ENCODE measurements at places on chromosomes 16 and 17. TPM values are rescaled to one million over a fixed set of nuclear protein-coding genes. Genes with fewer than 3 reads are reported as not detected.

The TSR1 gene
- total RNA-seq = 72.6 TPM

The HBQ1 gene
- total RNA-seq = not detected

The MT1A gene
- not detected for total RNA-seq

The KRTAP2-2 gene
- not detected for total RNA-seq

The CHMP1A gene
- 99.8 TPM for total RNA-seq

The C17orf78 gene
- not detected for total RNA-seq

The TPSG1 gene
- not detected for total RNA-seq

The PCTP gene
- total RNA-seq = 12.9 TPM

The MYH10 gene
- total RNA-seq = 102 TPM

The ABCA6 gene
- total RNA-seq = under 0.01 TPM

GRCh38 chr16:81902025-81902424 is 109.2 kb downstream of the SDR42E1 start:
- DNase-seq = no peak

GRCh38 chr17:6910987-6911603 is 79.6 kb upstream of the TEKT1 start:
- DNase-seq = peak; percentile 57

- peak; percentile 44 for DNase-seq
Measured at GRCh38 chr16:81293909-81294802, 20.6 kb upstream of the GAN start.

DNA sequence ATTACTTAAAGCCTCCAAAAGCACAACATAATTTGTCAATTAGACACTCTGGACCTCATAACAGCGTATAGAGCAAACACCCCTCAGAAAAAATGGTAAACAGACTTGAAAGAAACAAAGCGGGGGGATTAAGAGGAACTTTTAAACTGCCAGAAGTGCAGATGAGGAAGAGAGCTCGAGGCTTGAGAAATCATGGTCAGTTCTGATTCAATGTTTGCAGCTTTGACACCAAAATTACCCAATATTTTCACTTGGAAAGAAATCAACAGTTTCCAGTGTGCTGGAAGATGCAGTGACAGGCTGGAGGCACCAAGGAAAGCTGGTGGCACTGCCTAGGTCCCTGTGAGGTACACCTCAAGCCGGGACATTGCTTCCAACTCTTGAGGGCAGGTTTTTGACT is 180.9 kb upstream of the TOX3 start:
- DNase-seq = no peak

DNA sequence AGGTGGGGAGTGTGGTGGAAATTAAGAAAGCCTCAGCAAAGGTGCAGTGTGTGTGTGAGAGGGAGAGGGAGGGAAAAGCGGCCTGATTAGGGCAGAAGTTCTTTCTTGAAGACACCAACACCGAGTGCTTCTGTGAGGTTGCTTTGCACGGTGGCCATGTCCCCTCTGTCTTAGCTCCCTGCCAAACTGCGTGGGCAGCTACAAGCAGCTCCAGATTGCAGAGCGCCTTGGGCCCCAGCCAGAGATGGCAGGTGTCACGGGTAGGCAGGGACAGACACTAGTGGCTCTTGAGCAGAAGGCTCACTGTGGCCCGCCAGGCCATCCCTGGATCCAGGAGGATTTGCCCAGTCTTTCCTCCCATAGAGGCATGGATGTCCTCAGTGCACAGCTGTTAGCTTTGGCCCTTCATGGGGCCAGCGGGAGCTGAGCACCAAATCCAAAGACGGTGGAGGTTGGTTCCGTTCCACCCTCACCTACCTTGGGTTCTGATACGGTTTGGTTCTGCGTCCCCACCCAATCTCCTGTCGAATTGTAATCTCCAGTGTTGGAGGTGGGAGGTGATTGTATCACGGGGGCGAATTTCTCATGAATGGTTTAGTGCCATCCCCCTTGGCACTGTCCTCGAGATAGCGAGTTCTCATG is 21.4 kb downstream of the KIAA0513 start:
- DNase-seq = no peak

DNA sequence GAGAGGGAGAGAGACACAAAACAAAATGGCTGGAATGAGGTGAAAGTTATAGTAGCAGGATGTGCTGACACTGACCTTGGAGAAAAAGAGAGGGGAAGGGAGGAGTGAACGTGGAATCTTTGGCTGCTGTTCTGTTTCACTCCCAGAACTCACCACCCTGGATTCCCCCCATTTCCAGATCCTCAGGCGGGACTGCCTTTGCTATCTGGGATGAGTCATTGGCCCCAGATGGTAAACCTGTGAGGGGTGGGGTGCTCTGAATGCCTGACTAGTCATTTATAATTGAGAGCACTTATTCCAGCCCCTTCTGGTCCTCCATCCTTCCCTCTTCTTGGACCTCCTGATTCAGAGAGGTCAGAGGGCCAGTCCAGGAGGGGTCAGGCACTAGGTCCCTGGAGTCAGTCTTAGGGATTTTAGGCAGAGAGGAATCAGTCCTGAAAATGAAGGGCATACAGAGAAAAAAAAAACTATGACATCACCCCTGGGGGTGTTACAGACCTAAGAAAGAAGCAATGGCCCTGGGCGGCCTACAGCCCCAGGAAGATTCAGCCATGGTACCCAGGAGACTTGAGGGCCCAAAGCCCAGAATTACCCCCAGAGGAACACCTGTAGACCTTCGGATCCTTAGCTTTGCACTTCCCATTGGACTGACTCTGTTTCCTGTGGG is 2.2 kb upstream of the ZG16 start:
- peak; percentile 43 for DNase-seq

GRCh38 chr17:17851103-17852002 is 14.6 kb upstream of the SREBF1 start:
- no peak for DNase-seq

DNA sequence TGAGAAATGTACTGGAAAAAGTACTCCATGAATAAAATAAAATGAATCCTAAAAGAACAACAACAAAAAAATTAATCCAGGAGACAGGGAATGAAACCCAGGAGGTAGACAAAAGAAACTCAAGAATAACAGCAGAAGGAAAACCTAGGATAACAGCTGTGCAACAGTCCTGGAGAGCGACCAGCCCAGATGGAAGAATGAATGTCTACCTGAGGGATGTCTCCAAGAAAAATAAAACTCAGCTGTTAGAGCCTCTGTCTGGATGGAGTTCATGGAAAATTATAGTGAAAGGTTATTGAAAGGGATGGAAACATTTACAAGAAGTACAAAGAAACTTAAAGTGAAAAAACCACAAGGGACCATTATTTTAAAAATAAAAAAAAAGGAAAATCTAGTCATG is 135.8 kb upstream of the CA10 start:
- DNase-seq = no peak

- peak; percentile 90 for DNase-seq
Measured at GRCh38 chr16:48613061-48613957, 3.3 kb upstream of the N4BP1 start.

DNA sequence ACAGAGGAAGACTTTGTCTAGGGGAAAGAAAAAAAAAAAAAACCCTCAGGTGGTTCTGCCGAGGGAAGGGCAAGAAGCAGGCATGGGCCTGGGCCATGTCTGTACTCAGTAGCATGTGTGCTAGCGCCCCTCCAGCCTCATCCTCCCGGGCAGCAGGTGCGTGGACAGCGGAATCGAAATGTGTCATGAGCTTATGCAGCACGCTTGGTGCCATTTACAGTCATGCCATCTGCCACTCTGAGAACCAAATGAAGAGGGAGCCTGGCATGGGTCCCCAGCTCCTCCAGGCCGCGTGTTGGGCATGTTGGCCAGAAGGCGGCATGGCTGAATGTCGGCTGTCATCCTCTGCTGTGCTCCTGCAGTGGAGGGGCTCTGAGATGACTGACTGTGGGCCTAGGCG is 31.4 kb downstream of the CRAMP1 start:
- no peak for DNase-seq

- DNase-seq = peak; percentile 29
Measured at GRCh38 chr16:10616756-10617640, 36.6 kb upstream of the EMP2 start.

GRCh38 chr17:57004944-57005579 is 27.1 kb downstream of the SCPEP1 start:
- no peak for DNase-seq

GRCh38 chr17:61660746-61661485 is 69.9 kb upstream of the NACA2 start:
- peak; percentile 36 for DNase-seq

DNA sequence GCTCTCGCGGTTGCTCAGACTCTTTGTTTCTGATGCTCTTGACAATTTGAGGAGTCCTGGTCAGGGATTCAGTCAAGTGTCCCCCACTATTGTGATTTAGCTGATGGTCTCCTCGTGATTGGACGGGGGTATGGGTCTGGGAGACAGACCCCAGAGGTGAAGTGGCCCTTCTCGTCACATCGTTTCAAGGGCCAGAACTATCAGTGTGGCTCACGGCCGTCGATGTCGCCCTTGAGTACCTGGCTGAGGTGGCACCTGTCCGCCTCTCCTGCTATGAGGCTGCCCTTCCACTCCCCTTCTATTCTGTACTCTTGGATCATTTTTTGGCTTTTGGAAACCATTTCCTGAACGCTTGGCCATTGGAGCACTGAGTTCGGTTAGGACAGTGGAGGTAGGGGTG is 7.4 kb upstream of the MEAK7 start:
- no peak for DNase-seq

DNA sequence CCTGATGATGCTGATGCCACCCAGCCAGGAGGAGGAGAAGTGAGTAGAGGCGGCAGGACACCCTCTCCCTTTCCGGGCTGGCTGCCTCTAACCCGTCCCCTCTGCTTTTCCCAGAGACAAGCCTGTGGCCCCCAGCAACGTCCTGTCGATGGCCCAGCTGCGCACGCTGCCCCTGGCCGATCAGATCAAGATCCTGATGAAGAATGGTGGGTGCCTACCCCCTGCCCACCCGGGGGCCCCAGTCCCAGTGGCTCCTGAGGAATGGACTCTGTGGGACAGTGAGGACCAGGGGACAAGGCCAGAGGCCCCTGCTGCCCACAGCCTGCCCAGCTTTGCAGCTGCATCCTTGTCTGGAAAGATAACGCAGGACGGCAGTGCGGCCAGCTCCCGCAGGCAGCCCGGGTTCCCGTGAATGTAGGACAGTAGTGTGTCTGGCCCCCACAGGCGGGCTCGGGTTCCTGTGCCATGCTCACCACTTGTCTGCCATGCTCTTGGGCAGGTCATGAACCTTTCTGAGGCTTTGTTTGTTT is 19.9 kb downstream of the POLR3E start:
- DNase-seq = no peak

DNA sequence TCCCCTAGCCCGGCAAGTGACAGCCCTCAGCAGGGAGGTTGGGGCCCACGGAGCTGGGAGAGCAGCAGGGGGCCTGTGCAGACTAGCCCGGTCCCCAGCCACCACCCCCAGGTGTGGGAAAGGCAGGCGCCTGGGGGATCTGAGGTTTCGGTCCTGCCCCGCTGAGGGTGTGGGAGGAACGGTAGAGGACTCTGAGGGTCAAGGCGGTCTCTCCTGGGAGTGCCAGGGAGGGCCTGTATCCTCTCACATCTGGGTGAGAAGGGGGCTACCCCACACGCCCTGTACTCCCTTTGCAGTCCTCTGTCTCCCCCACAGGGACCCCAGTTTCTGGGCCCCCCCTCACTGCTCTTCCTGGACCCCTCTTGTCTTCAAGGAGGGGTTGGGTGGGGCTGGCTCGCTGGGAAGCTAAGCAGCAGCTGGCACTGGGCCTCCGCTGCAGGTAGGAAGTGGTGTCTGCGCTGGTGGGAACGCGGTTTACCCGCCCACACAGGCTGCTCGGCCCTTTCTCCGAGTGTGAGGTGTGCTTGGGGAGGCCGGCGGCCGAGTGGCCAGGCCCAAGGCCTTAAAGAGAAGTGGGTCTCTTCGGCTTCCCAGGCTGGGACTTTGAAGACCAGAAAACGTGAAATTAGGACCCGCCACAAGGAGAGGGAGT is 15.4 kb downstream of the CD7 start:
- DNase-seq = no peak

- peak; percentile 98 for DNase-seq
Measured at GRCh38 chr16:28193530-28194423, 18.0 kb downstream of the XPO6 start.

DNA sequence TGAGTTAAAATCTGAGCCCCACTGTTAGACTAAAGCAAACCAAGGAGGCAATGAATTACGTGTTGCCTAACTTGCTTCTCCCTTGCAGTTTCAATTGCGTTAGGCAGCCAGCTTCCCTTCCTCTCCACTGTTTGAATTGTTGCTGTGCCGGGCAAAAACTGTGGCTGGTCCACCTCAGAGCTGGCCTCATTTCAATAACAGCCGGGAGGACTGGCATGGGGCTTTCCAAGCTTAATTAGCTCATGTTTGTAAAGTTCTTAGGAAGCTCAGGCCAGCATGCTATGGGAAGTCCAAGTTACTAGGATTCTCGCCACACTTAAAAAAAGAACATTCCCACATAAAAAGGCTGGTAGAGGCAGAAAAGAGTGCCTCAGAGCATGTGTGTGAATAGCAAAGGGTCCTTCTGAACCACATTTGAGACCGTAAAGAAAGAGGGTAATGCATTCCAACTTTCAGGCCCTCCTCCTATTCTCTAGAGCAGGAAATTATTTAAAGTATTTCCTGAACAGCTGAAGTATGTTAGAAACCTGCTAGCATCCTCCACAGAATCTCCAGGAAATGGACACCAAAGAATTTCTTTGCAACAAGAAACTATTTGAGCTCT is 79.0 kb upstream of the SMURF2 start:
- peak; percentile 76 for DNase-seq

GRCh38 chr16:23186171-23186570 is 3.6 kb downstream of the SCNN1G start:
- DNase-seq = no peak

DNA sequence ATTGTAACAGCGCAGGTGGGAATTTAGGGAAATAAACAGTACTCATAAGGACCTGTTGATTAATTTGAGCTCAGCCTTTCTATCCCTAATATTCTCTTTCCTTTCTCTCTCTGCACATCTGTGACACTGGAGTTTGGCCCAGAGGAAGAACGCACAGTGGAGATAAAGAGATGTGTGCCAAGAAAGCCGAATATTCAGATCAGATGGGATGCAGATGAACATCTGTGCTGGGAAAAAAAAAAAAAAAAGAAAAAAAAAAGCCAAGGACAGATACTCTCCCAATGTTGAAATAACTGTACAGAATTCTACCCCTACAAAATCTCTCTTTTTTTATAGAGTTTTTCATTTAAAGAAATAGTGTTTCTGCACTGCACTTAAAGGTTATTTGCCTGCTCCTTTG is 485.4 kb downstream of the KCNJ2 start:
- DNase-seq = no peak

- no peak for DNase-seq
Measured at GRCh38 chr16:29744541-29745101, 1.2 kb downstream of the C16orf54 start.

DNA sequence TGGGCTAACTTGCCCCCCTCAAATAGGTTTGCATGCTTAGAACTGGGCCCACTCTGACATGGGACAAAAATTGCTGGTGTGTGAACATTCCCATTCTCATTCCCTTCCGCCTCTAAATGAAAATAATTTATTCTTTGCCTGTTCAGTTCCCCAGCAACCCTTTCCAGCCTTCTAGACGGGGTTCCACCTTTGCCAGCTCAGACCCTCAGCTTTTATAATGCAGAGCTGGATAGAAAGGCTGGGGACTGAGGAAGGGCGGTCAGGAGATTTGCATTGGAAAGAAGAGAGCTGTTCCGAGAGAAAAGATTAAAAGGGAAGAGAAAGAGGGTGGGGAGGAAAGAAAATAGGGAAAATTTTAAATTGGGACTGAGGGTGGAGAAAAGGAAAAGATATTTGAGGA is 151.1 kb upstream of the WSCD1 start:
- DNase-seq = no peak

GRCh38 chr16:97822-98221 is 19.8 kb downstream of the MPG start:
- DNase-seq = peak; percentile 53

- DNase-seq = no peak
Measured at GRCh38 chr17:30112794-30113193, 3.8 kb upstream of the NSRP1 start.

- no peak for DNase-seq
Measured at GRCh38 chr17:78992542-78993212, 13.0 kb upstream of the LGALS3BP start.

- DNase-seq = peak; percentile 86
Measured at GRCh38 chr16:8878523-8878911, 3.6 kb upstream of the LITAFD start.

Data from IMR-90 (cell line).